NCI-H2227 treated with DMSO at 0.1 percent for 48 hours (cell line): ENCODE measurements at places on chromosomes 6 and 20.

DNA sequence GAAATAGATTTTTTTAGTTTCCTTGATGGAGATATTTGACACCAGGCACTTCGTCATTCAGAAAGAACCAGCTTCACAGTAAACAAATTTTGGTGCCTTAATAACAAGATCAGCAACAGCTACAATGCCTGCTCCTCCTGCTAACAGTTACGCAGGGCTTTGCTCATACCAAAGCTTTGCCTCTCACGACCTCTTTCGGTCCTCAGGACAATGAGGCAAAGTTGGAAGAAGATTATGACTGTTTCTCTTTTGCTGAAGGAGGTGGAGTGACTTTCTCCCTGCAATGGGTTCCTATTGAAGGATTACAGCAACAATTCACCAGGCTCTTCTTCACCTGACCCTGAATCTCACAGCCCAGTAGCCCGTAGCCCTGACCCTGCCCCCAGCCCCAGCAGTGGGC lies 440.1 kb downstream of the PREX1 start:
- DNase-seq, result no peak

GRCh38 chr6:166541366-166541765 lies 45.1 kb downstream of the RAMACL start:
- no peak for DNase-seq

DNA sequence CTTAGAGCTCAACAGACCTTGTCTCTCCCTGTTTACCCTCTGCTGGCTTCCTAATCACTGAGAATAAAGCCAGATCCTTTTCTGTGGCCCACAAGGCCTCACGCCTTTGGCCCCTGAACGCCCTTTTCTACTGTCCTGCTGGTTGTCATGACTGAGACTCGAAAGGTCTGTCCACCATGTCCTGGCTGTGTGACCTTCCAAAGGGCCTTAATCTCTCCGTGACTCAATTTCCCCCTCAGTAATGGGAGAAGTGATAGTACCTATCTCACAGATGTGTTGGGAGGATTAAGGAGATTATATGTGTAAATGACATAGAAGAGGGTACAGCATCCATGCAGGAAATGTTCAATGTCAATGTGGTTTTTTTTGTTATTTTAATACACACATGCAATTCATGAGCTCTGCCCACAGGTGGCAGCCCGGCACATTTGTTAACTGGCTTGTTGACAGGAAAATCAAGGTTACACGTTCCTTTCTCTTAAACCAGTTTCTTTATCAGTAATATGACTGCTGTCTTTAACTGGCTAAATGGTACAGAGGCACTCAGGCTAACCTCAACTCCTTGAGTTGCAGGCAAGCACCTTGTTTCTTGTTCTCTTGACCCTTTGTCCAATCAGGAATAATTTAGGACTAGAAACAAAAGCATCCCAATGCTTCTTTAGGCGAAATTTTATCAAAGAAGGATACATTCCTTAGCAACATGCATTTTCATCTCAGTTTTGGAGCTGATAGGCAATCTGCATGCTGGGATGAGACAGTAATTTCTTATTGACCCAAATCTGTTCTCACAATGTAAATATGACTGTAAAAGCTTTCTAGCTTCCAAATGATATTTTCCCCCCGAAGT lies 16.6 kb downstream of the SLC22A1 start:
- peak; percentile 4 for DNase-seq

DNA sequence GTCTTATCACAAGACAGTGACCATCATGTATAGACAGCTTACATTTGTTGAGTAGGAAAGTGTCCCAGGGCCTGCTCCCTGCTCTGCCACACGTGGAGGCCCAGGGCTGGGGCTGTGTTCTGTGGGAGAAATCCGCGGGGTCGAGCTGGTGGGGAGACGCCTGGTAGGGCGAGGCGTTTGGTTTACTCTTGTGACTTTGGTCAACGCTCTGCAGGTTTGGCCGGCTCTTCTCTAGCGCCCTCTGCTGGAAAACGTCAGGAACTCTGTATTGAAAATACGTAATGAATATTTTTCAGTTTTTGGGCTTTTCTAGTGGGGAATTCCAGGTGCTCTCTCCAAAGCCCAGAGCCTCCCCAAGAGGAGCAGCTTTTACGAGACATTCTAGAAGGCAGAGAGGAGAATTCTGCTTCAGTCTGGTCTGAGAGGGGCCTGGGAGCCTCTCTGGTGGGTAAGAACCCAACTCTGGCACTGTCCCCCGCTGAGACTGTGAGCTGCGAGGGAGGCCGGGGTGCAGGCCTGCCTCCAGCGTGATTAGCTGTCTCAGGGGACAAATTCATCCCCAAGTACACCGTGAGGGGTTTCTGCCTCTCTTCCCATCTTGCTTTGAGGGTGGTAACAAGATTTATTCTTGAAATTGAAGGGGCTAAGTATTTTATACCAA lies 112.6 kb upstream of the RALGAPA2 start:
- peak; percentile 65 for DNase-seq

DNA sequence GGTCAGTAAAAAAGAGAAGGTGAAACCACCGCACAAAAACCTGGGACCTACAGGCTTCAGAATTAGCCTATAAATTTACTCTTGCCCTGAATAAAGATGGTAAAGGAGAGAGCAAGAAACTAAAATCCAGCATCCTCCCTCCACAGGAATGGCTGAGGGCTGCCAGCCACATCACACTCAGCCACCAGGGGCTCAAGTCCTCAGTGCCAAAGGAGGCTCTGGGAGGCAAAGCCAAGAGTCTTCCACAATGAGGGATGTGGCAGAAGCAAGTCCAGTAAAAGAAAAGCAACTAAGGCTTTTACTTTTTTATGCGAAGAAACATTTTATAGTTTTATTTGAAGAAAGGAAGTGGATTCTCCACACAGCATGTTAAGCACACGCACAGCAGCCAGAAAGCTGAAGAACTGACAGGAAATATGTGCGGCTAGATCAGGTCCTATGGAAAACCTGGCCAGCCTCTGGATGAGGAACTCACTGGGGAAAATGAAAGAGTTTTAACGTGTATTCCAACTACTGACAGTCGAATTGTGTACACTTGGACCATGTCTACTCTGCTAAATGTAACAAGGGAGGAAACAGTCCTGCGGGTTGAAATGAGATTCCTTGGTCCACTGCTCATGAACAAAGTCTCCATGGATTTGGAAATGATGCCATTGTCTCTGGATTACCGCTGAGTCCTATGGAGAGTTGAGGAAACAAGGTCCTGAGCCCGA lies 219.4 kb upstream of the SSTR4 start:
- DNase-seq, result no peak

DNA sequence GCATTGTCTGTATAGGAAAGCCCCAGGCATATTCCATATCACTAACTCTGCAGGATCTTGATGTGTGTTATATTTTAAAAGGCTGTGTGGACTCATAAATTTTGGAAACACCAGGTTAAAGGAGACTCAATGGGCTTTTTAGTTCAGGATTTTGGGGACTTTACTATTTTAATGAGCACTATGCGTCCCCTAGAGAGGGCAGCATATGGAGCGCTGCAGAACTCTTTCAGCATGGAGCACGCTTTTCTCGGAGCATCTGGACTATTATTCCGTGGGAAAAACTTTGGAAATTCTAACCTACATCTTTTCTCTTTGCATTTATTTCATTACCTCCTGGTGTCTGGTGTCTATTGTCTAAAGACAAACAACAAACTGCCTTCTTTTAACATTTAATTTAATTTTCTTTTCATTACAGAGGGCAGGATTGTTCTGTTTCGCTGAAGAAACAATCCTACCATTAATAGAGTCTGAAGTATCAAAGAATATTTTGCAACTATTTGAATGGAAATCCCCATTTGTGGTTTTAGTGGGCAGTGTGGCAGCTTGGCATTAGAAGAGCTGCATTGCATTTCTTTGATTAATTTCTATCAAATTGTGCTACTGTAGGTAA lies 399.9 kb upstream of the HSF2 start:
- DNase-seq, result no peak

DNA sequence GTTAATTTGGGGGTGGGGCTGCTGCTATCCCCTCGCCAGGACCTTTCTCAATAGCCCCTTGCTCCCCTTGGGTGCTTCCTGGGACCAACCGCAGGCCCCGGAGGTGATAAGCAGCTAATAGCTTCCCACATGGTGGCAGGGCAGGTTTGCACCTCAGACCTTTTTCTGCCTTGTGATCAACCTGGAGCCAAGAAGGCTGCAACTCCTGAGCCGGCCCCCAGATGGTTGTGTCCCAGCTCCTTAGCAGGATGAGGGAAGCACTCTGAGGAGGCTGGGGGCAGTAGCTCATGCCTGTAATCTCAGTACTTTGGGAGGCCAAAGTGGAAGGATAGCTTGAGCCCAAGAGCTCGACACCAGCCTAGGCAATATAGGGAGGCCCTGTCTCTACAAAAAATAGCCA lies 85.5 kb downstream of the BMP7 start:
- DNase-seq, result no peak
